LNCaP clone FGC (cell line): ENCODE measurements at places on chromosomes 1 and 21.

- no peak for DNase-seq
These were observed 102.2 kb downstream of the COQ8A start for GRCh38 chr1:227042292-227042691.

DNA sequence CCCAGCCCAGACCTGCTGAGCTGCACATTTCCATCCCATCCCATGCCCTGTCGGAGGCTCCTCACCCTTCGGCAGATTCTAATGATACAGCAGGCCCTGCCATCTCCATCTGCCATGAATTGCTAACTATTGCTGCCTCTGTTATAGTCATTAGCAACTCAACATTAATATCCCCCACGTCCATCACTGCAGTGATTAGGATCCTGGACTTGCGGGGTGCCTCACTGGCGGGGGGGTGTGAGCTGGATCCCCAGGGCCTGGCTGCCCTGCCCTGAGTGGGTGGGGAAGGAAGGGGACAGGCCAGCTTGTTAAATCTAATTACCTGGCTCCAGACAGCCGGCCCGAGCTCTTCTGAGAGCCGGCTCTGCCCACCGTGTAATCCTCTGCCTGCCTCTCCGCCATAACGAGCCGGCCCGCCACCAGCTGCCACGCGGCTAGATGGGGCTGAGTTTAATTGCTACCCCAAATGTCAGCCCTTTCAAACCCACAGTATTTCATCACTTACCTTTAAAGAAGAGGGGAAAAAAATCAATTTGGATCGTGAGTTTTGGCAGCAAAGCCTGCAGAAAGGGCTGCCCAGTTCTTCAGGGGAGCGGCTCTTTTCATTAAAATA is 227.3 kb upstream of the CSF3R start:
- DNase-seq = no peak

DNA sequence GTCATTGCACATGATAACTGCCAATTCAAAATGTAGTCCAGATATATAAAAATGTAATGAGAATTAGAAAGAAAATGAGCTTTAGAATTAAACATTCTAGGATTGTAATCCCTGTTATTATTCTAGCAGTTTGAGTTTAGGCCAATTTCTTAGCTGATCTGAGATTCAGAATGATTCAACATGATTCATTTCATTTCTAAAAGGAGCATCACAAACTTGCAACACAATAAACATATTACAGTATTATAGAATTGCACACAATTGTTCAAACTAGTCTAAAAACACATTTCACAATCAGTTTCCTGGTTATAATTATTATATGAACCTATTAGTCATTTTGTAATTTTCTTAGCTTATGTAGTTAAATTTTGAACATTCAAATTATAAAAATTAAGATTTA is 43.3 kb upstream of the TSHB start:
- DNase-seq = no peak

DNA sequence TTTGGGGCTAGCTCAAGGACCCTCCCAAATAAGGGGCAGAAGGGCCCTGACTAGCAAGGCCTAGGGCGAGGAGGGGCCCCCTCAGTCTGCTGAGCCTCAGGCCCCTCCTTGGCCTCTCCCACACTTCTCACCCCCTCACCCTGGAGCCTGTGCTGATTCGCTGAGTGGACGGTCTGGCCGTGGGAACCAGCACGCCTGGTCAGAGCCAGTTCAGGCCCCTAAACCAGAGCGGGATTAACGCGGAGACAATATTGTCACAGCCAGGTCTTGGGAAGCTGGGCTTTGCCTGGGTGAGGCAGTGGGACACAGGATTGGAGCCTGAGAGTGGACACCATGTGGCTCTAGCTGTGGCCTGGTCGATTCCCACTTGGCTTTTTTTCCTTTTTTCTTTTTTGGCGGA is 4.8 kb upstream of the FBLIM1 start:
- no peak for DNase-seq

- no peak for DNase-seq
These were observed 263.5 kb upstream of the USP25 start for GRCh38 chr21:15466329-15466728.

- DNase-seq = no peak
These were observed 120.5 kb upstream of the CD34 start for GRCh38 chr1:208031316-208031931.

DNA sequence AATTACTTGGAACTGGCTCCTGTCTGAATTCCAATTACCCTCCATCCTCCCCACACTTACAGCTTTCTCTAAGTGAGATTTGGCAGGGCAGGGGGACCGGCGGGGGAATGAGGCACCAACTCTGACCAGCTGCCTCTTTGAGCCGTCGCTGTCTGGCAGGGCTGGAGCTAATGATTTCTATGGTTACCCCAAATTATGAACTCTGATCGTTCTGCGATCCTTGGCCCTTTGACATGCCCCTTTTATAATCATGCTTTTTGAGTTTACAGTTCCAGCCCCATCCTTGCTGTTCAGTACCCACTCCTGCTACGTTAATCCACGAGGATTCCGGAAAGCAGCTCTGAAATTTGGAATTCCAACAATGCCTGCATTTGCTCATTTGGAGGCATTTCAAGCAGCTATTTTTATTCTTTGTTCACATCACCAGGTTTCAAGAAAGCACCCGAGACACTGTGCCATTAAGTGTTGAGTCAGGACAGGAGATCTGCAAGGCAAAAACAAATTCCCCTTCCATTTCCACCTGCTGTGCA is 54.6 kb upstream of the LBR start:
- no peak for DNase-seq

GRCh38 chr1:99579691-99580172 is 66.2 kb upstream of the PALMD start:
- DNase-seq = no peak

GRCh38 chr1:11105586-11105985 is 5.9 kb upstream of the EXOSC10 start:
- DNase-seq = no peak

DNA sequence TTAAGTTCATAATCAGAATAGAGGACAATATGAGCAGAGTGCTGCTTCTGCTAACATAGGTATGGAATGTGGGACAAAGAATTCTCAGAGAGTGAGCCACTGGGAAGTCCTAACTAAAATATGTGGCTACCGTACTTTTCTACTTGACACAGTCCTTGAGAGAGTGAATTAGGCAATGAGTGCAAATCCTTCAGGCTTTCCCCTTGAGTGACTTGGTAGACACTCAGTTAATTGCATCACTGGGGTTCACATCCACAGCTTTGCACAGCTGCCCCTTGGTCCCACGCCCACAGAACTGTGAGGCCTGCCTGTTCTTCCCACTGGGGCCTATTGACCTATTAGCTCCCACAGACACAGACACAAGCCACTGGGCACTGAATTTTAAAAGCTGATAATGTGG is 40.5 kb upstream of the PAXBP1 start:
- DNase-seq = no peak

- DNase-seq = no peak
These were observed 39.0 kb upstream of the RGS5 start for GRCh38 chr1:163241746-163242145.

DNA sequence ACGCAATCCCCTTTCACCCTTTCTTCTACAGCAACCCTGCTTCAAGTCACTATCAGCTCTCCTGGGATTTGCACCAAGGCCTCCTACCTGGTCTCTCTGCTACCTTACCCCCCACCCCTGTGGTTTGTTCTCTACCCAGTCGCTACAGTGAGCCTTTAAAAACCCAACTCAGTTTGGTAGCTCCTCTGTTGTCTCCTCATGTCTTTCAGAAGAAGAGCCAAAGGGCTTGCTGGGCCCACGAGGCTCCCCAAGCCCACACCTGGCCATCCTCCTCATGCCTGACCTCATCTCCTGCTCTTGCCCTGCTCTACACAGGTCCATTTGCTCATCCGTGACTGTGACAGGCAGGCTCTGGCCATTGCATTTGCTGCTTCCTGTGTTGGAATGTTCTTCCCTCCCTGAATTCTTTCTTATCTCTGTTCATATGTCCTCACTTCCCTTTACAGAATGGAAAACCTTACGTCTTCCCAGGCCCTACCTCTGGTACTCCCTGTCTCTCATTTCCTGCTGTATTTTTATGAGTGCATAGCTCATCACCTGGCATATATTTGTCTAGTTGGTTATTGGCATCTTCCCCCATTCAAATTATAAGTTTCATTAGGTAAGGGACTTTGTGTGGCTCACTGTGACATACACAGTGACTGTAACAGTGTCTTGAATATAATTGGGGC is 3.3 kb downstream of the RGS16 start:
- DNase-seq = no peak

DNA sequence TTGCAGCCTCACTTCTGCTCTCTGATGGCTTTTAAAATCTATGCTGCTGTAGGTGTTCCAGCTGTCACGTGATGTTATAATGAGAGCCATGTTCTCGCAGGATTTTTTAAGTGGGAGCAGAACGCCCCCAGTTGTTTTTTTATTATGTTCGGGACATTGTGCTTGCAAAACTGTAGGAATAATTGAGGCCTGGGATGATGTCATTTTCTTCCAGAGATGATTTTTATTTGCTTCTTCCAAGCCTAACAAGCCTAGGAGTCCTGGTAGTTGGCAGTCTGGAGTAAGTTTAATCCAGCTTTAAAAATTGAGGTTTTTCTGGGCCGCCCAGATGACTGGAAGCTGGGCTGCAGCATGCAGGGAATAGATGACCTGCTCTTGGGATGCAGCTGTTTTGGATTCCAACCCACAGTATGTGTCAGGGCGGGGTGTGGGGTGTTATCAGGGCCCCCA is 34.6 kb upstream of the CHIT1 start:
- no peak for DNase-seq

- DNase-seq = no peak
These were observed 112.4 kb downstream of the WDR4 start for GRCh38 chr21:42766739-42767560.

DNA sequence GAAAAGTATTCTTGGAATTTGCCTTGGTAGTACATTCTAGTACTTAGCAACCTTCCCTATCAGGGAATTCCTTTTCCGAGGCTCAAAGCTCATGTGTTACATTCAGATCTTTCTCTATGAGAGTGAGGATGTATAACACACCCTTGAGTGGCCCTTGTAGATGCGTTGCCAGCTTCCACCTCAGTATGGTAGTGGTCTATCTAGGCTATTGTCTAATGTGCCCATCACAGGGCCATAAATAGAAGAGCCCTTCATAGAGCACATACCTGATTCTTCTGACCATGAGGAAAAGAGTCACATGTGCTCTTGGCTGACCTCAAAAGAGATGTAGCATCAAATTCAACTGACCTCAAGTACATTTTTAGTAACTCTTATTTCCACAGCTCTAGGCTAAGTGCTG is 14.0 kb upstream of the ZC3H11B start:
- DNase-seq = no peak

- no peak for DNase-seq
These were observed 4.2 kb downstream of the RSPO1 start for GRCh38 chr1:37630426-37631028.

DNA sequence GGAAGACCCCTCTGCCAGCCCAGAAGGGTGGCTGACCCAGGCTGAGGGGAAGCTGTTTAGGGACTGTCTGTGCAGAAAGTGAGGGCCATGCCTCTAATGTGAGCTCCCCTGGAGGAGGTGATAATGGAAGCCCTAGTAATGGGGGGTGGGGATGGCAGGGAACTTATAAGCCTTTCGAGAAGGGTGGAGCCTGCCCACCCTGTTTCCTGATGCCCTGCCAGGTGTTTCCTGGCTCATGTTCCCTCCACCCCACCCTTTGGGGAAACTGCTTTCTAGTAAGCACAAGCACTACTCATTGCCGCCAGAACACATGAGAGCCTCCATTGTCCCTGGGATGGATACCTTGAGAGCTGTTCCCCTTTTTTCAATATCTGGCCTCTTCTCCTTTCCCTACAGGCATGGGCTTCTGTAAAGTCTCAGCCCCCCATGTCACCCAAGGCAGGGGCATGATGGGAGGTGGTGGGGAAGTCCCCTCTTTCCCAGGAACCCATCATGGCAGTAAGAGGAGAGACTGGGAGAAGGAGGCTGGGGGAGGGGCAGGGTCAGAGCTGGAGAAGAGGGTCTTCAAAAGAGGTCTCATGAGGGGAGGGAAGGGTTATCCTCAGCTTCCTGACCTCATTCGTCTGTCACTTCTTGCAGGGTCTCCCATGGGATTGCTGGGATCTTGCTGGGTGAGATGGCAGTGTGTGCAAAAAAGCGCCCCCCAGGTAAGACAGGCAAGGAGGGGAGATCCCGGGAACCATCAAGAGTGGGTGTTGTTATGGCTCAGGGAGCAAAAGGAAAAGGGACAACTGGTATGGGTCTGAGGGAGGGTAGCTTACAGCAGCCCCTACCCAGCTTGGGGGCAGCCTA is 2.4 kb downstream of the ATP8B2 start:
- DNase-seq = no peak

DNA sequence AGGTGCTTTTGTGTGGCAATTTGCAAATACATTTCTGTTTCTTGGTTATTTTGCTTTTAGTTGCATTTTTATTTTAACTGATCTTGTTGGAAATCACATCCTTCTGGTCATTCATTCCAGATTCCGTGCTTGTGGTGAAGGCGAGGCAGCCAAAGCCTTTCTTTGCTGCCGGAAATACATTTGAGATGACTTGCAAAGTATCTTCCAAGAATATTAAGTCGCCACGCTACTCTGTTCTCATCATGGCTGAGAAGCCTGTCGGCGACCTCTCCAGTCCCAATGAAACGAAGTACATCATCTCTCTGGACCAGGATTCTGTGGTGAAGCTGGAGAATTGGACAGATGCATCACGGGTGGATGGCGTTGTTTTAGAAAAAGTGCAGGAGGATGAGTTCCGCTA is 34.8 kb upstream of the CD101 start:
- DNase-seq = no peak

DNA sequence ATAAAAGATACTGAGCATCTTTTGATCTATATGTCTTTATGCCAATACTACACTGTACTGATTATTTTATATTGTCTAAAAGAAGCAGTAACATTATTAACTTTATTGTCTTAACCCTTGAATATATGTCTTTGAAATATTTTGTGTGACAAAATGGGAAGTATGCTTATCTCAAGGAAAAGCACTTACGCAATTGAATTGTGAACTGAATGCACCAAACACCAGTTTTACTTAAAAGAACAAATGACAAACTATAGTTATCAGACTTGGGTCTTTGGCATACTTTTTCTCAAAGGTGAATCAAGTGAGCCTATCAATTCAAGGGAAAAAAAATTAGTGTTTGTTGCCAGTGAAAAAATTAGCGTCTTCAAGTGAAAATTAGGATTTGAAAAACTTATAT is 9.2 kb upstream of the SLC6A9 start:
- DNase-seq = no peak

DNA sequence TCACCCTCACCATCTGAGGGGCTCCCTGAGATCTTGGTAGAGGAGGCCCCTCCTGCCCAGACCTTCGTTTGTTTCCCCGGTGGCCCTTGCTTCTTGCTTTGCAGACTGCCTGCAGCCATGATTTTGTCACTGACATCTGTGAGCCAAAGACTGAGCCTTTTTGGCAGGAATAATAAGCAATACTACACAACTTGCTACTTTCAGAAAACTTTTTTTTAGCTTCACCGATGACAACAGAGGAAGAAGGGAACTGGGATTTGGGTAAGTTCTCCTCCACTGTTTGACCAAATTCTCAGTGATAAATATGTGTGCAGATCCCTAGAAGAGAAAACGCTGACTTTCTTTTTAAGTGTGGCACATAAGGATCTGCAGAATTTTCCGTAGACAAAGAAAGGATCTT is 11.7 kb upstream of the CD101 start:
- no peak for DNase-seq
